Right forelimb (tissue), 1 donor: ENCODE measurements at places on chromosomes 3 and 15.

GRCh38 chr15:96882121-96882772 lies 551.7 kb downstream of the NR2F2 start:
- DNase-seq = no peak

GRCh38 chr3:12996181-12996506 lies 77.1 kb downstream of the IQSEC1 start:
- DNase-seq = no peak

DNA sequence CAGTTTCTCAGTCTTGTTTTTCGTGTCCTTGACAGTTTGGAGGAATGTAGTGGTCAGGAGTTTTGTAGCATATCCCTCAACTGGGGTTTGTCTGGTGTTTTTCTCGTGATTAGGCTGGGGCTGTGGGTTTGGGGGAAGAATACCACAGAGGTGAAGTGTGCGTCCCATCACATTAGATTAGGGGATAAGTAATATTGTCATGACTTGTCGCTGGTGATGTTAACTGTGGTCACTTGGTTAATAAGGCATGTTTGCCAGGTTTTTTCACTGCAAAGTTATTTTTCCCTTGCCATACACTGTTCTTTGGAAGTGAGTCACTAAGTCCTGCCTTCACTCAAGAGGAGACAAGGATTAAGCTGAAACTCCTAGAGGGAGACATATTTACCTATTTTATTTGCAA lies 39.1 kb downstream of the PAK2 start:
- no peak for DNase-seq

DNA sequence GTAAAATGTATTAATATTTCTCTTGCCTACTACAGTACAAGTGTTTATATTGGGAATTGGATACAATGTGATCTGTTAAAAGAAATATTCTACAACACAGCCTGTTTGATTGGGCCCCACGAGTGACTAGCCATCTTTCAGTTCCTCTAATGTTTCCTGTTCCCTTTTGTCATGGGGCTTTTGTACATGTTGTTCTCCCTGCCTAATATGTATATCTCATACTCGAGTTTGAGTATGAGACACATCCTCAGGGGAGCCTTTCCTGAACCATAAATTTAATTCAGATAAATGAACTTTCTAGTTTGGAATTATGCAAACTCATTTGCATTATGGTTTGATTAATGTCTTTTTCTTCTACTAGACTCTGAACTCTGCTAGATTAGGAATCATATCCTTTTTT lies 65.5 kb downstream of the MEF2A start:
- no peak for DNase-seq

GRCh38 chr15:43105077-43105736 lies 631 bp downstream of the UBR1 start:
- no peak for DNase-seq

GRCh38 chr3:46893763-46894162 lies 16.2 kb downstream of the PTH1R start:
- DNase-seq = no peak

DNA sequence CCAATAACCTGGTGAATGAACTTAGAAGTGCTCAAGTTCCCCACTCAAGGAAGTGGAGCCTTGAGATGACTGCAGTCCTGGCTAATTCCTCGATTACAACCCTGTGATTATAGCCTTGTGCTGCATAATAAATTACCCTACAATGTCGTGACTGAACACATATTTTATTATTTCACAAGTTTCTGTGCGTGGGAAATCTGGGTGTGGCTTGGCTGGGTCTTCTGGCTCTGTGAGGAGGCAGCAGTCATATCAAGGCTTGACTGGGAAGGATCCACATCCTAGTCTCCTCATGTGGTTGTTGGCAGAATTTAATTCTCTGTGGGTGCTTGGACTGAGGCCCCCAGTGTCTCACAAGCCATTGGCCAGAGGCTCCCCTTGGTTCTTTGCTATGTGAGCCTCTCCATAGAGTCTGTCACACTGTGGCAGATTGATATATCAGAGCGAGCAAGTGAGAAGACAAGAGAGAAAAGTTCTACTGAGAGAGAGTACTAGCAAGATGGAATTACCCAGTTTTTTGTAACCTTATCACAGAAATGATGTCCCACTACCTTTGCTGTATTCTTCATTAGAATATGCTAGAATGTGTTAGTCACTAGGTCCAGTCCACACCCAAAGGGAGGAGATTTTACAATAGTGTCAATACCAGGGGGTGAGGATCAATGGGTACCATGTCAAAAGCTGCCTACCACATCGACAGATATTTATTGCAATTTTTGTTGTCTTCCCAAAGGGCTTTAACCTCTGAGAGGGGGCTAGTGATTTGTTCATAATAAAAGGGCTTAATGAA lies 102.8 kb upstream of the TBC1D5 start:
- DNase-seq = no peak

- no peak for DNase-seq
Measured at GRCh38 chr3:13644341-13645117, 95.6 kb downstream of the FBLN2 start.

GRCh38 chr3:197335428-197336132 lies 37.2 kb upstream of the DLG1 start:
- DNase-seq = peak; percentile 54

- no peak for DNase-seq
Measured at GRCh38 chr15:33616475-33616874, 305.7 kb downstream of the RYR3 start.
